BJ (cell line): ENCODE measurements at places on chromosomes 7 and 10.

GRCh38 chr7:138032186-138032585 is 30.3 kb upstream of the CREB3L2 start:
- DNase-seq: no peak

- no peak for DNase-seq
These were observed 48.8 kb downstream of the DAGLB start for GRCh38 chr7:6398943-6399342.

- no peak for DNase-seq
These were observed 1.5 kb downstream of the PVRIG start for GRCh38 chr7:100221231-100221718.

- no peak for DNase-seq
These were observed 97.7 kb upstream of the EFCAB10 start for GRCh38 chr7:105678811-105679495.

DNA sequence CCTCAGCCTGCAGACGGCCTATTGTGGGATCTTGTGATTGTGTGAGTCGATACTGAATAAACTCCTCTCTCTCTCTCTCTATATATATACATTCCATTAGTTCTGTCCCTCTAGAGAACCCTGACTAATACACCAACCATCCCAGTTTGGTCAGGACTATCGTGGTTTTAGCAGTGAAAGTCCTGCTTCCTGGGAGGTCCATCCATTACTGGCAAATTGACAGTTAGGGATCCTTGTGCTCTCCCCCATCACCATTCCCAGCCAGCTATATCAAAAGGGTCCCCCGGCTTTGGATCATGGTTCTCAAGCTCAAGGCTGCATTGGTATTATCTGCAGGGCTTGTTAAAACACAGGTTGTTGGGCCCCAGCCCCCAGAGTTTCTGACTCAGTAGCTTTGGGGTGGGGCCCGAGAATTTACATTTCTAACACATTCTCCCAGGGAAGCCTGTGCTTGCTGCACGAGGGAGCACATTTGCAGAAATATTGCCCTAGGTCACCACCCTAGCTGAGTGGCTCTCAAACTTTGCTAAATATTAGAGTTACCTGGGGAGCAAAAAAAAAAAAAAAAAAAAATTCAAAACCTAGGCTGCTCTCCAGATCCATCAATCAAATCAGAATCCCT is 899.1 kb upstream of the AUTS2 start:
- no peak for DNase-seq

DNA sequence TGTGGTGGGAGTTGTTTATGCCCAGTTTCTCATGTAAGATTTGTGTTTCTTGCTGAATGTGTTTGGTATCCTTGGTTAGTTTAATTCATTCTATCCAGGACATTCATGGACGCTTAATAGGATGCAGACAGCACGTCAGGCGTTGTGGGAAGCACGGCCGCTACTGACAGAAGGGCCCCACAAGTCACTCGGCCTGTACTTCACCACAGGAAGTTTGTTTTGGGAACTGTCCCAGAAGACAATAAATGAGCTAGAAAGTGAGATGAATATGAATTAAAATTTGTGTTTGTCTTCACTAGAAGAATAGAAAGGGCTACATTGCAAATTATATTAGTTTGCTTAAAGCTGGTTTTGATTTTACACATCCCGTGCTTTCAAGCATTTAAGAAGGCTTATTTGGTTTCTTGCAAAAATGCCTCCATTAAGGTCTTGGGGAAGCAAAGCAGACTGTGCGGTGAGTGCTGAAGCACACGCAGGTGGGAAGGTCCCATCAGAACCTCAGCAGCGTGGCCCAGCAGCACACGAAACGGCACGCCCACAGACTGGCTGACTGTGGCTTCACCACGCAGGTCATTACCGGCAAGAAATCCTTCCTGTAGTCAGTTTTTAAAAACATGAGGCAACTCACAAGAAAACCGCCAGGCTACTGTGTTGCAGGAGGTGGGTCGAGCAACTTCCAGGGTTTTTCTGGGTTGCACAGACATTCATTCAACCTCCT is 74.1 kb downstream of the VIPR2 start:
- DNase-seq: no peak

DNA sequence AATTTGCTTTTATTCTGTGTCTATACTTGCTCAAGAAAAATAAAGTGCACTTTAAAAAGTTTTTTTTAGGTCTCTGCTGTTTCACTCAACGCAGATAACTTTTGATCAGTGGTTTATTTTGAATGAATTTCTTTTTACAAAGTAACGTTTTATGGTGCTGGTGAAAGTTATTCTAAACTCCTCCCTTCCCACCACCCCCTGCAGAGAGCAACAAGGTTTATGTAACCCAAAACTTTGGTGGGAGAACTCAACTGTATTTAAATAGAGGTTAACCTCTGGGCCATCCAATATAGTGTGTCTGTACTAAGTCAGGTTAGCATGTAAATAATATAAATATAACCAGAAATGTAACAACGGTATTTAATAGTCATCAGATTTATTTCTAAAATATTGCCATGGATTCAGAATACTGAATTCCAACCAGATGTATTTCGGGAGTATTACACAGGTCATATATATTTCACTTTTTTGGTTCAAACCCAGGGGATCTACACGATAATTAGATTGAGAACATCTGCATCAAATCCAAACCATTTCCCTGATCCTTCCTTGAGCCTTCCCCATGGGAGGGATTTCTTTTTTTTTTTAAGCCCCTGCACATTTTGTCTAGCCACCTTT is 3.9 kb upstream of the CUX1 start:
- no peak for DNase-seq

DNA sequence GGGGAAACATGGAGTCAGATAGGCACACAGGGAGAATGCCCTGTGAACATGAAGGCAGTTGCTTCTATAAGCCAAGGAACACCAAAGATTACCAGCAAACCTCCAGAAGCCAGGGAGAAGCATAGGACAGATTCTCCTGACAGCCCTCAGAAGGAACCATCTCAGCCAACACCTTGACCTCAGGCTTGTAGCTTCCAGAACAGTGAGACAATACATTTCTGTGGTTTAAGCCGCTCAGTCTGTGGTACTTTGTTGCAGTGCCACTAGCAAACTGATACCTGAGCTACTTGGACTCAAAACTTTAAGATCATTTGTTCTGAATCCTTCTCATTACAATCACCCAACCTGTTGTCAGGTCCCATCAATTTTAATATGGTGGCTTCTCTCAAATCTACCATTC is 31.2 kb downstream of the ABLIM1 start:
- DNase-seq: no peak

DNA sequence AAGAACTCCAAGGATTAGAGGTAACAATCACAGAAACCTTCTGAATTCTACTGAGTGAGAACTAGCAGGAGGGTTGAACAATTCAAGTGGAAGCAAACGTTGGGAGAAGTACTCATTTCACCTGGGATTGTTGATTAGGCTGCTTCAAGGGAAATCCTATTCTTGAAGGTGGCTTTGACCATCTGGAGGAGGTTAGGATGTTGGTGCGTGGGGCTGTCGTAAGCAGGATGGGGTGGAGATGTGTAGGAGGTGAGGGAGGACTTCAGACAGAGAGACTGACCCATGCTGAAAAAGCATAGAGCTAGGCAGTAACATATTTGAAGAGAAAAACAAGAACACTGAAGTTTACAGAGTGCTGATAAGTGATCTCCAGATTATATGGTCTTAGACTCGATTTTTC is 147.9 kb downstream of the FRMD4A start:
- DNase-seq: no peak

DNA sequence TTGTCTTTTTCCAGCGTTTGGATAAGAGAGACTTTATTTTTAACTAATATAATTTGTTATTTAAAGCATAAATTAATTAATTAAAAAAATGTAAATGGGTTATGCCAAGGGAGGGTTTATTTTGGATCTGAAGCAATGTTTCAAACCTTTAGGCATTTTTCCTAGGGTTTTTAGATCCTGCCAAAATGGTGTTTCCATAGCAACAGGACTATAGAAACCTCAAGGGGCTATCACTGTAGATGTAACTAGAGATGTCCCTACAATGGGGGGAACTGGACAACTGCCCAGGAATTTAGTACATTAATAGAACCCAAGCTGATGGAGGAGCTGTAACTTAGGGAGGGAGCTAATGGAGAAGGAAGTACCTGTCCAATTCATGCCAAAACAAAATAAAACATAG is 57.3 kb downstream of the SLC39A12 start:
- DNase-seq: no peak

- no peak for DNase-seq
These were observed 583.3 kb upstream of the SORCS1 start for GRCh38 chr10:107747851-107748250.

- no peak for DNase-seq
These were observed 97.6 kb downstream of the PRPF18 start for GRCh38 chr10:13684252-13684791.

- no peak for DNase-seq
These were observed 62.2 kb upstream of the ECHDC3 start for GRCh38 chr10:11679946-11680345.

DNA sequence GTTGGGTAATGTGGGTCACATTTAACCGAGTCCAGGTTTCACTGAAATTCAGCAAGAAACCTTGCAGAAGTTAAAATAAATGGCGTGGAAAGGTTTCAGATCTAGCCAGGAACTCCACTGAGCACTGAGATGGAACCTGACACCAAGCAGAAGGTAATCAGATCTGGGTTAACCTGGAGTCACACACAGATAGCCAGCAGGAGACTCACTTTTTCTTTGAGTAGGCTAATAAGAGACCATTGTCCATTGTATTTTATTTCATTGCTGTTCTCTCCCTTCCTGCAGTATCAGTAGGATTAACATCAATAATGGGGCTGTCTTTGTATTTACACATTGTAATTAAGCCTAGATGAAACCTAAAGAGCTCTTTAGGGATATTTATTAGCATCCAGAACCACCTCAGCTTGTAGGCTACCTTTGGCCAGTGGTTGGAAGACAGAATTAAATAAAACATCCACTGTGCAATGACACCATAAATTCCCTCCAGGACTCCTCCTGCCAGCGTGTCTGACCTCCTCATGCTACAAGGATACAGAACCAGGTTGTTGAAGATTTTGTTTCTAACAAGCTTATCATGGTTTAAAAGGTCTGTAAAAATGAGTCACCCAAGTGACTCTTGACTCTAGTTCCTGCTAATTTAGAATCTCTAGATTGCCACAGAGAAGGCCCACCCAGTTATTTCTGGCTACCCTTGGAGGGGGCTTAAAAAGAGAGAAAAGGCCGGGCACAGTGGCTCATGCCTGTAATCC is 151.1 kb downstream of the SORCS1 start:
- DNase-seq: no peak

DNA sequence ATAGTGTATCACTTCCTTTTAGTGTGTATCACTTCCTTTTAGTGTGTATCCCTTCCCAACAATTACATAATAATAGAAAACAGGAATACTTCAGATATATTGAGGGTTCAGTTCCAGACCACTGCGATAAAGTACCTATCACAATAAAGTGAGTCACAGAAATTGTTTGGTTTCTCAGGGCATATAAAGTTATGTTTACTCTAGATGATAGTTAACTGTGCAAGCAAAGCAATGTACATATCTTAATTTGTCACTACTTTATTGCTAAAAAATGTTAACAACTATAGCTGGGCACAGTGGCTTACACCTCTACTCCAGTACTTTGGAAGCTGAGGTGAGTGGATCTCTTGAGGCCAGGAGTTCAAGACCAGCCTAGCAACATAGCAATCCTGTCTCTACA is 938.4 kb downstream of the CCSER2 start:
- no peak for DNase-seq

DNA sequence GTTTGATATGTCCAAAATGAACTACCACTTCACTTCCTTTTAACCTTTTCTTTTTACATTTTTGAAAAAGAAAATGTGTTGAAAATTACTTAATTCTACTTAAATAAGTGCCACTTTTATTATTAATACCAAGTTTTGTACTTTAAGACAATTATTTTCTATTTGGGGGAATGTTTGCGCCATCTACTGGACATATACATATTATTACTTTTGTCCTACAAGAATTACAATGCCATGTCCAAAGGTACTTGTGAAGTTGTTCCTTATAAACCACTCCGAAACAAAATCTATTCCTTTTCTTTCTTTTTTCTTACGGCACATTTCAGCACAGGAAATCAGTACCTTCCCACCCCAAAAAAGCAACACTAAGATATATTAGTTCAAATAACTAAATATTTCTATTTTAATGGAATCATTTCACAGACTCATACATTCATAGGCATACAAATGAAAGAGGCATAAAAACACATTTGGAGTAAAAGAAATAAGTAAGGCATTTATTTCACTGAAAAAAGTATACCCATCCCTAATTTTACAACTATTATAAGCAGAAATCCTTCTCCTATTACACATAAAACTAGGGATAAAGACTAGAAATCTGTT is 169.9 kb downstream of the RNF133 start:
- DNase-seq: no peak

- DNase-seq: no peak
These were observed 155.1 kb upstream of the FZD8 start for GRCh38 chr10:35797187-35797586.

- DNase-seq: peak; percentile 60
These were observed 142.5 kb upstream of the TNS3 start for GRCh38 chr7:47724335-47724982.

DNA sequence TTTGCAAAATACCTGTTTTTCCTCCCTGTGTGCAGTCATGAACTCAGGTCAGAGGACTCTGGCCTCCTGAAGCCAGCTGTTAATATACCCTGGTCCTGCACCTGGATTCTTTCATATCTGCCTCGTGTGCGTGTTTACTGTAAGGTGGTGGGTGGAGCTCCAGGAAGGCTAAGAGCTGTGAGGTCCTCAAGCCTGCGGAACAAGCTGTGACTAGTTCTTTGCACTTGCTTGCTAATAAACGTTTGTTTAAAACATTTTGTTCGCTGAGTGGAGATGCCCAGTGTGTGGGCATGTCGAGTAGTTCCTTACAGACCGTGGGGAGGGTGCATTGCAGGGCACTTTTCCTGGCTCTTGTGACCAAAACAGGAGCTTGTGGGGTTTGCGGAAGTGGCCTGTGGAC is 139.0 kb downstream of the DOCK1 start:
- no peak for DNase-seq

GRCh38 chr10:117078168-117078837 is 59.8 kb downstream of the VAX1 start:
- no peak for DNase-seq

DNA sequence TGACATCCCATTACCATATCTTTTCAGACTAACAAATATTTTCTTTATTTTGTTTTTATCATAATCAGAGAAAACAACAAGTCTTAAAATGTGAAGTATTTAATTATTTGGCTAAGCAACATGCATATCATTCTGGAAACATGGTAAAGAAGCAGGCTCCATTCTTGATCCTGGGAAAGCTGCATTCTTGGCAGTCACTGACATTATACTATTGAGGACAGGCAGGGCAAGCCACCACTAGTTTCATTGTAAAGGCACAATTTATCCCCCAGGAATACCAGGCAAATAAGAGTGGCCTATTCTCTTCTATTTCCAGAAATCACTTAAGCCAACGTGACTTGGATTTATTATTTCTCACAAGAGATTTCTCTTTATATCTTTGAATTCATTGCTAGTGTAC is 153.8 kb upstream of the AKR1E2 start:
- DNase-seq: no peak

- no peak for DNase-seq
These were observed 505.8 kb downstream of the SUGCT start for GRCh38 chr7:40640566-40640965.

DNA sequence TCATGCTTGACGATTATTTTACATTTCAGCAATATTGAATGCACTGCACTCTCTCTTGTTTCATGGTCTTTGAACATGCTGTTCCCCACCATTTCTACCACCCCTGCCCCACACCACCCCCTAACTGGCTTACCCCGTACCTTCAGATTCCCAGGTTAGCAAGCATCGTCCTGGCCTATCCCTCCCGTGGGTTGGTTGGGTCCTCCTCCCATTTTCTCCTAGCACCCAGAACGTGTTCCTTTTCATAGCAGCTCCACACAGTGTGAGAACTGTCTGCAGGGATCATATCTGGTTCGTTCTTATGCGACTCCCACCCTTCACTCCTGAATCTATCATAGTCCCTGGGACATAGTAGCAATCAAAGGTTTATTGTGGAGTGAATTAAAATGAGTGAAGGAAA is 48.6 kb downstream of the C10orf90 start:
- DNase-seq: no peak
